ENCODE measurements at places on chromosomes 2 and 18.

GRCh38 chr2:101706819-101707177 is 9.3 kb downstream of the MAP4K4 start:
- no peak for DNase-seq

DNA sequence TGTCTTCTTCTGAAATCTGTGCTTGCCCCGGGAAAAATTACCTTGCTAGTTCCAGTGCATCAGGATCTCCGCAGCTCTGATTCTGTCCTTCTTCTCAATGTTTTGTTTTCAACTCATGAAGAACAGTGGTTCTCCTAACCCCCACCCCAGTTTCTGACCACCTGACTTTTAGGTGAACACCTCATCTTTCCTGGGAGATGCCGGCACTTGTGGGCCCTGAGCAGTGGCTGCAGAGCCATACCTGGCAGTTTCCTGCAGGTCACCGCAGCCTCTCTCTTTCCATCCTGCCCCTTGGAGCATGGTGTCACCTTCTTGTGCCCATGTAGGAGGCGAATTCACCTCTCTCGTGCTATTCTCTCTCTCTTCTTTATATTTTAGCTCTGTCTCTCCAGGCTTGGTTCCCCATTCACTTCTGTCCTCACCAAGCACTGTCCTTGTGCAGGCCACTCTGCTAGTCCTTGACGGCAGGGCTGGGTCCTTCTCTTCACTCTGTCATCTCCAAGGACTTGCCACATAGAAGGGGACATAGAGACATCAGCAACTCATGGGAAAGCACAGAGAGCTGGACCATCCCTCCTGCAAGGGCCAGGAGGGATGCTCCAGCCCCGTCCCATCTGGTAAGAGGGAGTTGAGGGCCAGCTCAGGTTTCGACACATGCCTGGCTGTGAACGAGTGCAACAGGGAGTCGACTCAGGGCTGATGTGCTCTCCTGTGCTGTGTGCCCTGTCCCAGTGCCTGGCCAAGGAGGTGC is 59.1 kb downstream of the DDX1 start:
- DNase-seq, result no peak

- no peak for DNase-seq
Observed at GRCh38 chr2:198098918-198099317, 294.5 kb downstream of the PLCL1 start.

- DNase-seq, result no peak
Observed at GRCh38 chr18:64539847-64540246, 391.0 kb upstream of the LINC00305 start.

DNA sequence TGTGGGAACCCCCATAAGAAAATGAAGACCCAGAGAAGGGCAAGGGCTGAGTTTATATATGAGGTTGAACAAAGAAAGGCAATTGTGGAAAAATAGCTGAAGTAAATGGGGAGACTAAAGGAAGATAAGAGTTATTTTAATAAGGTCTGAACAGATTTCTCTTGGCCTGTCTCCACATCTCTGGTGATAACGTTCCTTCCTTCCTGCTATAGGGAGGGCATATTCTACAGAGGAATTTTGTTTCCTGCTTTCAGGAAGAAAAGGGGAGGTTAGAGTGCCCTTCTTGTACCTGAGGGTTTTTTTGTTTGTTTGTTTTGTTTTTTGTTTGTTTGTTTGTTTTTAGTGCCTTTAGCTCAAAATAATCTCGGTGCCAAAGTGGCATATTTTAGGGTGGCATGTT is 31.6 kb downstream of the MOGAT1 start:
- no peak for DNase-seq

DNA sequence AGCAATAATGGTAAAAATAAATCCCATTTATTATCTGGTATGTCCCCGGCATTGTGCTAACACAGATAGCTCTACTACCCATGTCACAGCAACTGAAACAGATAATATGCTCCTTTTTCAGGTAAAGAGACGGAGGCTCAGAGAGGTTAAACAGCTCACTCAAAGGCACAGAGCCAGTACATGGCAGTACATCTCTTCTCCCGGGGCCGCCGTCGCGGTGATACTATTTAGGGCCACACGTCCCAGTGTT is 693 bp upstream of the PDK1 start:
- no peak for DNase-seq

DNA sequence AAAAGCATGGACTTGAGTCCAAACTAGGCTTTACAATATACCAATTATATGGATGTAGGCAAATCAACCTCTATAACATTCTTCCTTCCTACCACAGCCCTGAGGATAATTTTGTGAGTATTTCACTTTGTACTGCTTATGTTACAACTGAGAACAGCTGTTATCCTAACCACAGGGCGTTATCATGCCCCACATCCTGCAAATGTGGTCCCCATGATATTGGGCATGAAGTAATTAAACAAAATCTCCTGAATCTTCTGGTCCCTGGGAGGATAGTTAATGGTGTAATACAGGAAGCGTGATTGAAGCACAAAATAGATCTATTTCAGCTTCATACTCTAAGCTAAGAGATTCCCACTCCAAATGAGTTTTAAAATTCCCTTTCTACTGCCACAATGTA is 223.6 kb downstream of the CDH20 start:
- no peak for DNase-seq

DNA sequence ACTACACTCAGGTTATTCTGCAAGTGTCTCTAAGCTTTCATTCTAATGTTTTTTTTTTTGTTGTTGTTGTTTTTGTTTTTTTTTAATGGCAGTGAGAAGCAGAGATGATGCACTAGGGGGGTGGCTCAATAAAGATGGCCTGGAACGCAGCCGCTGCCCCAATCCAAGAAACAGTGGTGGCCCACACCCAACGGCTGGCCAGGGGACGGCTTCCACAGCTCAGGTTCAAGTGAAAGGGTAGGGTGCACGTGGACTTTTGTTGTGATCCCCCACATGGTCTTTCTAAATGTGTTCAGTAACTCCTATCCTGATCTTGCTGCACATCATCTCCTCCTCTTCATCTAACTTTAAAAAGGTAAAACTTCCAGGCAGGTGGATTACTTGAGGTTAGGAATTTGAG is 190.1 kb downstream of the NDUFA10 start:
- DNase-seq, result no peak

DNA sequence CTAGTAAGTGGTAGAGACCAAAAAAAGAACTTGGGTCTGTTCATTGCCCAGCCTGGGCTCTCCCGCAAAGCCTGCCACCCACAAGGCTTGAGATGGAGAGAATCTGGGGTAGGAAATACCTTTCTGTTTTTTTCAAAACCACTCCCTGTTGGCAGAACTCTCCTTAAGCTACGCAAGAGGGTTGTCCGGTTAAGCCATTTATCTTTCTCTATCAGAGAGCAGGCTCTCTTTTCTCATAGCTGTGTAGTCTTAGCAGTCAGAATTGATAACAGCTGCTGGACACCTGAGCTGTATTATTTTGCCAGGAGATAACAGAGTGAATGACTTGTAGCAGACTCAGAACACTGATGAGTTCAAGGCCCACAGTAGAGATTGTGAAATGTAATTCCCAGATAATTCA is 1088.1 kb downstream of the TSN start:
- DNase-seq, result no peak

- DNase-seq, result no peak
Observed at GRCh38 chr2:16412321-16413030, 253.2 kb downstream of the CYRIA start.

DNA sequence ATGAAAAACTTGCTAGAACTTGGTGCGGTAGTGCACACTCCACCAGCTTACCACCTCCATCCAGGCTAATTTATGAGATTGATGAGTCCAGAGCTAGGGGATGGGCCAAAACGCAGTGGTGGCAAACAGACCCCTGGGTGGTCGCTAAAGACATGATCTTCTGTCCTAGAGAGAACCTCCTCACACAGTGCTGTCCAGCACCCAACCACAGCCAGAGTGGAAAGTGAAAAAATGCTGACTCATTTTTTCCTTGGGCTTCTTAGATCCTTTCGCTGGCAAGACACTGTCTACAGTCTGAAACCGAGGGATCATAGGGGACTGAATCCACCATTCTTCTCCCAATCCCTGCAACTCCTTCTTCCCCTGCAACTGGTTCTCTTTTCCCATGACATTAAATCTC is 4.1 kb downstream of the ANTXR1 start:
- no peak for DNase-seq

DNA sequence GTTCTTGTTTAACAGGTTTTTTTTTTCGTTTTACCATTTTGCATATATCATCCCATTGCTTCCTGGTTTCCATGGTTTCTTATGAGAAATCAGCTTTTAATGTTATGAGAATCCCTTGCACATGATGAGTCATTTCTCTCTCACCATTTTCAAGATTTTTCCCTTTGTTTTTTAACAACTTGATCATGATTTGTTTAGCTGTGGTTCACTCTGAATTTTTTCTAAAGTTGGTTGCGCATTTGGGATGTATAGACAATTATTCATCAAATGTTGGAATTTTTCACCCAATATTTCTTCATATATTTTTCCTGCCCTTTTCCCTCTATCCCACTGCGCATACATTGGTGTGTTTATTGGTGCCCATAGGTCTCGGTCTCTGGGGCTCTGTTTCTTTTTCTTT is 42.4 kb upstream of the BIN1 start:
- no peak for DNase-seq

DNA sequence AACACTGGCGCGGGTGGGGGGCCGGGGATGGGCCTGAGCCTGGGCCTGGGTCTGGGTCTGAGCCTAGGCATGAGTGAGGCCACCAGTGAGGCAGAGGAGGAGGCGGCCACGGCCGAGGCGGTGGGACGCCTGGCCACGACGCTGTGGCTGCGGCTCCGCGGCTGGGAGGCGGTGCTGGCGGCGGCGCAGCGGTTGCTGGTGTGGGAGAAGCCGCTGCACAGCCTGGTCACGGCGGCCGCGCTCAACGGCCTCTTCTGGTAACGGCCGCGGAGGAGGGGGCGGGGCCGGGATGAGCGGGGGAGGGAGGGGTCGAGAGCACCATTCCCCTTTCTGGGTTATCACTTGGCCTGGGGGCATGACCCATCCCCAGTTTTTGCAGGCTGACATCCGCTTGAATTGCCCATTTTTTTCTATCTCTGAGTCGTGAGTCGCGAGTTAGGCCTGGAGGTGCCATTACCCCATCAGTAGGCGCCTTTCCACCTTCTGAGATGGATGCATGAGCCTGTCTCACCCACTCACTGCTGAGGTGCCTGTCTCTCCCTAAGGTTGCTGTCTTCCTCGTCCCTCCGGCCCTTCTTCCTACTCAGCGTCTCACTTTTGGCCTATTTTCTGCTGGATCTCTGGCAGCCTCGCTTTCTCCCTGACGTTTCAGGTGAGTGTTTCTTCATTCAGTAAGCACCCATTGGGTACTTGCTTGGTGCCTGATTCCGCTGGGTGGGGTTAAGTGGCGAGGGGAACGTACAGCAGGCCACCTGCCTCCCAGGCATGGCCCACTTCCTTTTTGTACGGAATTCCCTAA is 501 bp downstream of the RETREG2 start:
- DNase-seq, result no peak

DNA sequence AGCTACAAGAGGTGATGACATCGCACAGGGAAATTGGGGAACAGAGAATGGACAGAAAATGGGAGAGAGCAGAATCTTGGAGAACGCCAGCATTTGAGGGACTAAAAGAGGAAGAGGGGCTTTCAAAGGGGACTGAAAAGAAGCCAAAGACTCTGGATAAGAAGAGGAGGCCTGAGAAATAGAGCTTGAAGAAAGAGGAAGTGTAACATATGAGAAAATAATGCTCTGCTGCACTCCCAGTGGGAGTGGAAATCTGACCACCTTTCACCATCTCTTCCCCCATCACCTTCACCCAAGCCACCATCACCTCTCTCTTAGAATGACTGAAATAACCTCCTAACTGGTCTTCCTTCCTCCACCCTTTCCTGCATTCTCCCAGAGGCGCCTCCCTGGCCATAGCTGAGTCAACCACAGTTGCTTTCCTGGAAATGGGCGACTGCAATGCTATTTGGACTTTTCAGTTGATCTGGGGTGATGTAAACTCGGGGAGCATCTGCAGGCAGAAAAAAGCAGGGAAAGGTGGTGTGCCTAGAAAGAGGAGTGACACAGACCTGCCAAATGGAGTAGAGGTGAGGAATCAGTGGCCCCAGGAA is 16.8 kb downstream of the CXCR1 start:
- no peak for DNase-seq

- no peak for DNase-seq
Observed at GRCh38 chr2:143907801-143908200, 612.1 kb downstream of the ZEB2 start.

GRCh38 chr2:231321021-231321420 is 74.5 kb upstream of the B3GNT7 start:
- no peak for DNase-seq

GRCh38 chr18:44537526-44537925 is 143.2 kb upstream of the SETBP1 start:
- no peak for DNase-seq

DNA sequence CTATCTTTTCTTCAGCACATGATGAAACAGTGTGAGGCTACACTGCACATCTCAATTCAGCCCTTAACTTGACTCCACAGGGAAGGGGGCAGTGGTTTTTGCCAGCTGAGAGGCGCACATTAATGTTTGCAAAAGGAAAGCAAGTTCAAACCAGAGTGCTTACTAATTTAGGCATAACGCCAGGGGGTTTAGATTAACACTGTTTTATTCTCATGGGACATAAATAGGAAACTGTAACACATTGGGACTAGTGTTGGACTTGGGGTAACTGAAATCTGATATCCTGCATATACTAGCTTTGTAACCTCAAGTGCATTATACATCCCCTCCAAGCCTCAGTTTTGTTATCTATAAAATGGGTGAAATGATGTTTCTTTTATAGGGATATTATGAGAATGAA is 821.2 kb upstream of the ID2 start:
- no peak for DNase-seq

GRCh38 chr18:13176847-13177246 is 41.7 kb upstream of the LDLRAD4 start:
- no peak for DNase-seq

Measured in stimulated activated CD4-positive, alpha-beta T cell treated with anti-CD3 and anti-CD28 coated beads, Interleukin-1b, Interleukin-23, amount 100 ng/mL, for 1 hour (primary cell).